HEK293T (cell line): ENCODE measurements at places on chromosomes 12 and 14.

DNA sequence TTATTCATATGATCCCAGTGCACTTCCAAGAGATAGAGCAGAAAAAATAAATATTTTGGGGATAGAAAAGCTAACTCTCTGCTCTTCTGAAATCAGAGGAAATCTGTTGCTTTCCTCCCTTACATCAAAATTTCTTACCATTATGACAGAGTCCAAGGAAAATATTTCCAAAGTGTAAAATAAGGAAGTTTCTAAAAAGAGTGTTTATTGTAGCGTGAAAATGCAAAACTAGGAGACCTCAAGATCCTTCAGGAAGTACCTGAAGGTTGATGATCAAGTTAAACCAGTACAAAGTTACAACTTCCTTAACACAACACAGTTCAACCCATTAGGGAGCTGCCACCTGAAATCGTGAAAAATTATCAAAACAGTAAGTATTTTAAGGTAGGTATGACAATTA is at the start of gene OR6C2:
Gene OR6C2, plus strand, starts transcription at position 301 of the 400 bp plus-strand sequence. CDS start 8,138 bp downstream, outside the sequence.
- no peak for DNase-seq

DNA sequence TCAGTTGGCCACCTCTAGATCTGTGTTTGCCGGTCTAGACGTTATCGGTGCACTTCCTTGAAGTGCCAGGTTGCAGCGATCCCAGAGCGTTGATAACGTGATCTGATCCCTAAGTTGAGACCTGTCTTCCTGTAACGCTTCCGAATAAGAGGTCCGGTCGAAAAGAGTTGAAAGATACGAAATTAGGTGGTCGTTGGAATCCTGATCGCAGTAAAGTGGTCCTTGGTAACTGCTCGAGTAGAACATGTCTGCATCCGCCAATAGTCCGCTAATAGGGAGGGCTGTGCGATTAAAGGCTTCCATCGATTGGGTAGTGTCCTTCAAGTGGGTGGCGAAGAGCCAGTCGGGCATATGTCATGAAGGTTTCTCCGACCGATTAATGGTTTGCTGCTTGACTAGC is 2.7 kb downstream of the SRSF5 start:
- no peak for DNase-seq

GRCh38 chr14:58705066-58705465 is 67.3 kb downstream of the DACT1 start:
- DNase-seq, result no peak

GRCh38 chr12:94714378-94715114 is 64.2 kb upstream of the TMCC3 start:
- no peak for DNase-seq

GRCh38 chr12:104578453-104578852 is 121.7 kb downstream of the CHST11 start:
- DNase-seq, result no peak
